ENCODE measurements at places on chromosomes 1 and 21. TPM values are rescaled to one million over a fixed set of nuclear protein-coding genes. Genes with fewer than 3 reads are reported as not detected.

Gene FCRLB
- total RNA-seq, result 1.8 TPM

Gene SV2A
- 20.3 TPM for total RNA-seq

Gene TMPRSS2
- not detected for total RNA-seq

Gene ZBTB21
- total RNA-seq, result 13.8 TPM

Gene TRAF3IP3
- not detected for total RNA-seq

Gene MSH4
- under 0.01 TPM for total RNA-seq

Gene MEGF6
- total RNA-seq, result 61.9 TPM

Gene PRRX1
- total RNA-seq, result 307 TPM

Gene SLC5A3
- total RNA-seq, result 44.2 TPM

Gene ZNF695
- 1.2 TPM for total RNA-seq

Gene CADM3
- total RNA-seq, result not detected

Data from osteoblast (primary cell).